GF-D8 (cell line): ENCODE measurements at places on chromosomes 3 and 15.

DNA sequence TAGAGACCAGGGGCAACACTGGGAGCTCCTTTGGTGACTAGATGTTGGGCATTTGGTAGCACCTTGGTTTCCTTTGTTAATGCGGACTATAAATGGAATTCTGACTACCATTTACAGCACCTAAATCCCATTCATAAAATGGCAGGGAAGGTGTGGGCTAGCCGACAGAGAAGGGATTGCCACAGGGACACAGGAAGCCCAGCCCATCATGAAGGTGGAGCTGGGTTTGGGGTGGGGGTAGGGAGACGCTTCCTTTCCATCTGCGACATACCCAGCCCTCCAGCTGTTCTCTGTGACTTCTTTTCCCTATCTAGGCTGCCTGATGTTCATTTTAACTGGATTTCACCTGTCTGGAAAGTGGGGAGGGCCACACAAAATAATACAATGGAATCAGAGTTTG is 21.0 kb downstream of the ABHD2 start:
- DNase-seq, result no peak

- DNase-seq, result no peak
These were observed 34.4 kb downstream of the PAQR9 start for GRCh38 chr3:142929109-142929508.

DNA sequence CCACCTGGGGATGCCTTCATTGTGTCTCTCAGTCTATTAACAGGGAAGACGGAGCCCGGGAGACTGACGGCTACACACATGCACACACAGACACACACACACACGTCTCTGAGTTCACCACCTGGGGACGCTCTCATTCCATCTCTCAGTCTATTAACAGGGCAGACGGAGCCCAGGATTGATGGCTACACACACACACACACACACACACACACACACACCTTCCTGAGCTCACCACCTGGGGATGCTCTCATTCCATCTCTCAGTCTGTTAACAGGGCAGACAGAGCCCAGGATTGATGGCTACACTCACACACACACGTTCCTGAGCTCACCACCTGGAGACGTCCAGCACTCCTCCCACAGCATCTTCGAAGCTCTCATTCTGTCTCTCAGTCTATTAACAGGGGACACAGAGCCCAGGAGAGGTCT is 143.9 kb downstream of the OR4M2 start:
- DNase-seq, result no peak

DNA sequence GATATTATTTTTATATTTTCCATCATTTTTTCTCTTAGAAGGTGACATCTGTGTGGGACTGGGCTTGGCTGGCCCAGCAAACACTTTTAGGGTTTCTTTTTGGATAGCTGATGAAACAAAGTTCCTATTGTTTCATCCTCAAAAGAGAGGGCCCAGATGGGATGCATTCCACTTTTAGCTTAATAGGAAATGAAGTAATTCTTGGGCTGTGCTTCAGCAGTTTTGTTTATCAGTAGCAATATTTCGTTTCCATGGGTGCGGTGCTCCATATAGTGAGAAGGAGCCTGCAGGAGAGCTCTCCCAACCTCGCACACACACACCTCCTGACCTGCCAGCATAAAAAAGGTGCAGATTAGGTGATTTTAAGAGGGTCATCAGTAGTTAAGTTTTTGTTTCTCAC is 147.5 kb downstream of the AKAP13 start:
- DNase-seq, result peak; percentile 17

DNA sequence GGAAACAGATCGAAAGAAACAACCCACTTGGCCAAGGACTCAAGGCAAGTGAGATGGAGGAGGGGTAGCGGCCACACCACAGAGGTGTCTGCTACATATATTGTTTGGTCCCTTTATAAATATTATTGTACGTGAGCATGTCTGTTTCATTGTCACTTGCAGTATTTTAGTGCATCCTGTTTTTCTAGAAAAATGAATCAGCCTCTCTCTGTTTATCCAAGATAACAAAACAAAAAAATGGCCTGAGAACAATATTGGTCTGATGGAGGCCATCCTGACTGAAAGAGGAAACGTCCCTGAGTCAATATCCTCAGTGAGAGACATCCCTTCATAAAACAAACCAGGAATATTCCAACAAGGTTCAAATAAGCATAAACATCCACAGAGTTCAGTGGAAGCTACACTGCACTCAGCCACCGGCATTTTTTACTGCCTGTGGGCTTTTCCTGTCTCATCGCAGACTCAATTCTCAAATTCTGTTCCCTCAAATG is 42.0 kb downstream of the WWTR1 start:
- DNase-seq, result no peak

DNA sequence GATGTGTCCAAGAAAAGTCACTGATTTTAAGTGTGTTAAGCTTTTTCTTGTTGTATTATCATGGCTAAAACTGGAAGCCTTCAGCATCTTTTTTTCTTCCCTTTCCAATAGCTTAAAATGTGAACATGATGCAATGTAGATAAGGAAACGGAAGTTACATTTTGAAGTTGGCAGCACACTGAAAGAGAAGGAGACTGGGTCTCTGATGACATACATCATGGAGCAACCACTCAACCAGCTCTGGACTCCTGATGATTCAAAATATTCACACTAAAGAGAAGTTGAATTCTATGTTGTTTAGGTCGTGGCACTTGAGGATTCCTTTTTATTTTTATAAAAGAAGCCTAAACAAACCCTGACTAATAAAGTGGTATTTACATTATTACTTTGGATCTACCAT is 488.3 kb upstream of the ALCAM start:
- DNase-seq, result peak; percentile 78

- DNase-seq, result peak; percentile 11
These were observed 109.6 kb downstream of the FNDC3B start for GRCh38 chr3:172148702-172149565.

DNA sequence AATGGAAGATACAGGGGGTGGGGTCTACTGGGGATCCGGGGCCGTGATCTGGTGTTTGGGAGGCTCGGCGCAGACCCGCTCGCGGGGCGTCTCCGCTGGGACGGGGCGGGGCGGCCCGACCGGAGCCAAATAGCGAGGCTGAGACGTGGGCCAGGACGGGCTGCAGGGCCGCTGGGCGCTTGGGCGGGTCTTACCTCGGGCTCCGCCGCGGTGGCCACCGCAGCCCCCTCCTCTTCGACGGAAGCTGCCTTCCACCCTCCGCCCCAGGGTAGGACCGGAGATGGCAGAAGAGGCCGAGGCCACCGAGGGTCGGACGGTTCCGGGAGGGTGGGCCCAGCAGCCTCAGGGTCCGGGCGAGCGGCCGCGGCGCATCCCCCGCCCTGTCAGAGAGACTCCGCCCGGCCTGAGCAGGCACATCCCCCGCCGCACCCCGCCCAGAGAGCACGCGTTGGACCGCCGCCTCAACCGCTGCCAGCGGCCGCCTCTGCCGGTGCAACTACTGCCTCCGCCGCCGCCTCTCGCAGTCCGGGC is 399 bp downstream of the MYO9A start:
- no peak for DNase-seq

DNA sequence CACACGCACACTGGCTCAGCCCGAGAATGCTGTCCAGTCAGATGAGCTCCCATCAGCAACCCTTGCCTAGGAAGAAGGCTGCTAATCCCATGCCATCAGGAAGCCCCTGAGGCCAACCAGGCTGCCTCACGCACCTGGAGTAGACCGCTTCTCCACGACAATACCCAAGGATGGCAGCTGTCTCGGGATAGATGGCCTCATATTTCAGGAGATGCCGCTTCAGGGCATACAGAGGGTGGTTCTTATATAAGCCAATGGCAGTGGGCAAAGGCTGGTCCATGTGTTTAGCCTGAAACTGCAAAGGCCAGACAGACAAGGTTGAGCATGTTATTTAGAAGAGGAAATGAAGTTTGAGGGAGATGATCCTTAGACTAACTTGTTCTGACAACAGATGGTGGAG is 22.2 kb downstream of the XPC start:
- no peak for DNase-seq

DNA sequence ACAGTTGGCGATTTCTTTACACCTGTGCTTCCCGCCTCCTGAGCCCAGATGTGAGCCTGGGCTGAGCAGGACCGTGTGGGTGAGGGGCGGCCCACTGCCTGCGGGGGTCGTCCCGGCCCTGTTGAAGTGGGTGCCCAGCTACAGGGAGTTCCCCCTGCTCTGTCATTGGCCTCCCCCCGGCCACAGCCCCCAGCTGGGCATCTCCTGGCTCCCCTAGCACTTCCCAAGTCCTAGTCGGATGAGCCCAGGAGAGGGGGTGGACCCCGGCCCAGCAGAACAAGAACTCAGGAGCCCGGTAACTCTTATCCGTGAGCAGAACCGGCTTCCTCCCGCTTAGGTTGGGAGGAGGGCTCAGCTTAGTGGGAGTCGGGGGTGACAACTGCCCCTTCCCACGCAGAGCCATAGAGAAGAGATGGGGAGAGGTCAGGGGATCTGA is 757 bp downstream of the PAQR5 start:
- no peak for DNase-seq

- no peak for DNase-seq
These were observed 52.4 kb downstream of the ATP8B4 start for GRCh38 chr15:50066666-50067065.

DNA sequence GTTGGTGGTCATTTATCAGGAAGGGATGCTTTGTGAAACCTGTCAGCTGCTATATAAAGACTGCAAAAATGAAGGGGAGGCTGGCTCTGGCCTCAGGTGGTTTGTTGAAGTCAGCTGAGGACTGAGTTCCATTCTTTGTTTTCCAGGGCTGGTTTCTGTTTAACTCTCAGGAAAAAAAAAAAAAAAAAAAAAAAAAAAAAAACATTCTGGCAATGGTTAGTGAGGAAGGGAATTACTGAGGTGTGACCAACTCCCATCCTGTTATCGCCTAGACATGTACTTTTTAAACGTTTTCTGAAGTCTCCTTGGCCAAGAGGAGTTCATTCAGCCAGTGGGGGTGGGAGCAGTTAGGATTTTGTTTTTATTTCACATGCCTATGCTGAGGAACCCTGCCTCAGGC is 316.3 kb downstream of the OXSM start:
- no peak for DNase-seq

DNA sequence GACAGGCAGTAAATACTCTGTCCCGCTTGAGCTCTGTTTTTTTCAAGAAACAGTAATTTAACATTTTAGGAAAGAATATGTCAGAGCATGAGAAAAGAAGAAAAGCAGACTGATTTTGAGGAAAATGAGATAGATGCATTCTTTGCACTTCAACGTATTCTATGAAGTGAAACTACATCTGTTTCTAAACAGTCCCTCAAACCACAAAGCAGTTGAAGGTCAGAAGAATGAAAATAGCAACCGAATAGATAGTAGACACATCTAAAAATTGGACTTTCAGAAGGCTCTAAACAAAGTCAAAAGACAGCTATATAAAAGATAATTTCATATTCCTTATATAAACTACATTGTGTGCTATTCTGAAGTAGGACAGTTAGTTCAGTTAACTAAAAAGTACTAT is 172.6 kb upstream of the LRRC3B start:
- no peak for DNase-seq

DNA sequence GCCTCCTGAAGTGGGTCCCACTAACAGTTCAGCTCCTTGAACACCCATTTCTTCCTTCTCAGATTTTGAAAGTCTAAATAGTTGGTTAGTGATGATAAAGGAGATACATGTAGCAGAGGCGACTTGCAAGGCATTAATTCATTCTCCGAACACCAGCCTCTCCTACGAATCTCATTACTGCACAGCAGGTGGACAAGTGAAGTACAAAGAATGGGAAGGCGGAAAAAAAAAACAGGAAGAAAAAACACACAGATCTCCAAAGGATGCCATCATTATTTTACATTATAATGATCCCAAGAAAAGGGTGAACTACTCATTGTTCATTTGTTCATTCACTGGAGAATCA is 276.5 kb downstream of the MAGI1 start:
- DNase-seq, result no peak

DNA sequence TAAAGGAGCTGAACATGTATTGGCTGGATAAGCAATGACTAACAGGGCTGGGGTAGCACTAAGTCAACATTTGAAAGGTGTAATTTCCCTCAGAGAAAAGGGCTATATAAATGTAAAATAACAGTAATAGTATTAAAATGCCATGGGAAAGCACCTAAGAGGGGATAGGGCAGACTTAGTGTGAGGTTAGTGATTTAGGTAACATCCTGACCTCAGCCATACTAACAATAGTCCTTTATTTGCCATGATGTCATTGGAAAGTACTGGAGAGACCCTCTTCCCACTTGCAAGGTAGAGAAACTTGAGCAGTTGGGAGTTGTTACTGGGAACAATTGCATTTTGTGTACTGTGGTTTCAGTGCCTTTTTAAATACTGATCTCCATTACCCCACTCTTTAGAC is 103.4 kb downstream of the LSAMP start:
- no peak for DNase-seq

- no peak for DNase-seq
These were observed 157.6 kb downstream of the UACA start for GRCh38 chr15:70605606-70606410.

DNA sequence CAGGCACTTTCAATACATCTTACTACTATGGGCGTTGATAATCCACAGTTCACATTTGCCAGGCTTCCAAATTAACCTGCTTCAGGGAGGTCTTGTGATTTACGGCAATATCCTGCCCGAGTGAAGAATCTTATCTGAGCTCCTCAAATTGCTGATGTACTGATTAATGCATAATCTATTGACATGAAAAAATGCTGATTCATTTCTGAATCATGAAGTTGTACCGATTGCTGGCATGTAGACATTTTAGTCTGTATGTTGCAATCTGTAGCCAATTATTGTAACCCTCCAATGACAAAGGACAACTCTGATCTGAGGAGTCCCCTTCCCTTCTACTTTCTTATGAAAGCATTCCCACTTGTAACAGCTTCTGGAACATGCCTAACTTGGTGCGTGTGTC is 97.2 kb downstream of the SEC22A start:
- DNase-seq, result no peak

GRCh38 chr3:121722411-121722810 is 27.1 kb downstream of the GOLGB1 start:
- no peak for DNase-seq

- no peak for DNase-seq
These were observed 35.7 kb upstream of the IGF1R start for GRCh38 chr15:98612490-98613110.

DNA sequence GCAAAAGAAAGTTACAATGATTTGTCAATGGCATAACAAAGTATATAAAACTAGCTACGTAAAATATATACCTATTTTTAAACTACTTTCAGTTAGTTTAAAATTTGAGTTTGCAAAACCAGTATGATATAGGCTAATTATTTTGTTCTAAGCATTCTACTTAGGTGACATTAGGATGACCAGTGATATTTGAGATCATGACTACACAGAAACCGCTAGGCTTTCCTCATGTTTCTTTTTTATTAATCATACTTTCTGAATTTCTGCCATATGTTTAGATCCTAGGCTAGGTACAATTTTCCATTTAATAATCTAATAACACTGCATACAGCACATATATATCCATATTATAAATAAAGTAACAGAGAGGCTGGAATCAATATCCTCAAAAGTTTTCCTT is 52.4 kb upstream of the XRN1 start:
- no peak for DNase-seq

GRCh38 chr3:9214599-9214998 is 34.8 kb downstream of the SRGAP3 start:
- no peak for DNase-seq
